Right atrium auricular region (tissue), 2 donors: ENCODE measurements at places on chromosomes 12 and 14.

DNA sequence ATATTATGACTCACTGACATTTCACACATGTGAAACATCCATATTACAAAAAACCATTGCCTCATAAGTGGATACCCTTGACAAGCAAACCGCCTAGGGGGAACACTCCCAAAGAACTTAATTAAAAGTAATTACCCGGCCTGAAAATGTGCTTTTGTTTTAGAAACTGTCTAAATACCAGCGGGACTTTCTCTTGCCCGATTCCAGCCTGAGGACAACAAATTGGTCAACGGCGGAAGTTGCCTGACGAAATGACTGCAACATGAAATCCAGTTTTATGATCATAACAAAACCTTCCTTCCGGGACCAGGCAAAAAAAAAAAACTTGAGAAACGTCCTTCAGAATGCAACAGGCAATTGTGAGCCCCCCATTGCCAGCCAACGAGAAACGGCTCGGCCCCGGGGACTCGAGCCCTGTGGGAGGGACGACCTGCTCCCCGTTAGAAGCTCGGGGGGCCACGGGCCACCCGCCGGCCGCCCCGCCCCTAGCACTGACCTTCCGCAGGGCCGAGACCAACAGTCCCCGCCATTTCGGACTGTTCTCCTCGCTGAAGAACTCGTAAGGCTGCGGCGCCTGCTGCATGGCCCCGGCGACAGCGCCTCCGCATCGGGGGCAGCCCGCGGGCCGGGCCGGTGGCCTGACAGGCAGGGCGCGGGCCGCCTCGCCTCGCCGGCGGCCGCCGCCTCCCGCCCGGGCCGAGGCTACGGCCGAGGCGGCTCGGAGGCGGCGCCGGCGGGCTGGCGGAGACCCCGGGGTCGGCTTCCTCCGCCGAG is 490 bp downstream of the SOS2 start:
- peak; percentile 66 for DNase-seq

DNA sequence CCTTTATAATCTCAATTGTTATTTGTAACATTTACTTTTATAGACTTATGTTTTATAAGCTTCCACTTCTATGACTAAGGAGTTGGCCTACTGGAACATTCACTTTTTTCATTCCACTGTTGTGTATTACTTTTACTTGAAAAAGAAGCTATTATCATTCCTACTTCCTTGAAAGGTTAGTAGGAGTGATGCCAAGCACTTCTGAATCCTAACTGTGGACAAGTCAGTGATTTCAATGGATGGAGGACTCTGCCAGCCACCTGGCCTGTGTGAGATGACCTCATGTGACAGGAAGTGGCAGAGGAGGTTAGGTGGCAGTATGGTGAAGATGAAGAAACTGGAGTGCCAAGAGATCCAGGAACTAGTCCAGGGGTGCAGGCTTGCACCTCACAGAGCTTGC is 46.0 kb downstream of the TECPR2 start:
- no peak for DNase-seq

DNA sequence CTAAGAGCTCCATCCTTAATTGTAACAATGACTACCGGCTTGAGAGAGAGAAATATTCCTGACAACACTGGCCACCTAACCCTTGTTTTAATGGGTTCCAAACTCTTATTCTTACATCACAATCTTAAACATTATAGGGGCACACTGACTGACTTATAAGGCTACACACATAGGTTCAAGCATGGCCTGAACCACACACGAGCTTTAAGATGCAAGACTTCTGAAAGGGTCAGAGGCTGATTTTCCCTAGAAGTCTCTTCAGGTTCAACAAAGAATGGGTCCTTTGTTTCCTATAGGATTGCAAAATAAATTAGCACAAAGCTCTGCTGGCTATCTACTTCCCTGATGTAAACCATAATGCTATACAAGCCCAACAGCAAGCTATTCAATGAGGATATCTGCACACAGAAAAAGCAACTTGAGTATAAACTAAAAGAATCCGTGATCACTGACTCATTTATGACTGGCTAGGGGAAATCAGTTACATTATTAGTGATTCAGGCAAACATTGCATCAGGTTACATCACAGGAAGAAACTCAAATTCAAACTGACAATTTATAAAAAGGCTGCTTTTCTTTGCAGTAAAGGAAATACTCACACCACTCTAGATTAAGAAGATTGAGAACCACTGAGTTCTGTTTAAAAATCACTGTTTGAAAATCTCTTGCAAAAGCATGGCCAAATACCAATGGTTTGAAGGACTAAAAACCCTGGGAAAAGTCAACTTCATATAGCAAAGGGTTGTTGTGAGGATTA is 8.5 kb downstream of the BTG1 start:
- DNase-seq, result no peak

- no peak for DNase-seq
These were observed 59.7 kb downstream of the MGAT4C start for GRCh38 chr12:86196465-86196864.

- DNase-seq, result no peak
These were observed 15.8 kb upstream of the HVCN1 start for GRCh38 chr12:110704750-110705149.

GRCh38 chr14:28577711-28578131 is 188.9 kb upstream of the FOXG1 start:
- no peak for DNase-seq

GRCh38 chr12:42422785-42423184 is 96.8 kb downstream of the PPHLN1 start:
- DNase-seq, result no peak

- no peak for DNase-seq
These were observed 72.2 kb upstream of the RASSF3 start for GRCh38 chr12:64538121-64538520.

DNA sequence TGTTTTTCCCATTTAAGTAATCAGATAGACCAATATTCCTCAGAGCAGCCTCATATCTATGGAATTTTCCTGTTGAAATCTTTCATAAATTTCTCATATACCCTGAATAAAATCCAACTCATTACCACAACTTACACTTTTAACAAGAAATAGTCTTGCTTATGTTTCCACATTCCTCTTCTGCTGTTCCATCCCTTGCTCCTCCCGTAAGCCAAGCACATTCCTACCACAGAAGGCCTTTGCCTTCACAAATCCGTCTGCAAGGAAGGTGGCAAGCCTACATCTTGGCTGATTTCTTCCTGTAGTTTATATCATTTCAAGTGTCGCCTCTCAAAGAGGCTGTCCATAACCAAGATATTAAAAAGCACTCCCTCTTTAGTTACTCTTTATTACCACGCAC is 127.7 kb downstream of the C12orf50 start:
- DNase-seq, result no peak

DNA sequence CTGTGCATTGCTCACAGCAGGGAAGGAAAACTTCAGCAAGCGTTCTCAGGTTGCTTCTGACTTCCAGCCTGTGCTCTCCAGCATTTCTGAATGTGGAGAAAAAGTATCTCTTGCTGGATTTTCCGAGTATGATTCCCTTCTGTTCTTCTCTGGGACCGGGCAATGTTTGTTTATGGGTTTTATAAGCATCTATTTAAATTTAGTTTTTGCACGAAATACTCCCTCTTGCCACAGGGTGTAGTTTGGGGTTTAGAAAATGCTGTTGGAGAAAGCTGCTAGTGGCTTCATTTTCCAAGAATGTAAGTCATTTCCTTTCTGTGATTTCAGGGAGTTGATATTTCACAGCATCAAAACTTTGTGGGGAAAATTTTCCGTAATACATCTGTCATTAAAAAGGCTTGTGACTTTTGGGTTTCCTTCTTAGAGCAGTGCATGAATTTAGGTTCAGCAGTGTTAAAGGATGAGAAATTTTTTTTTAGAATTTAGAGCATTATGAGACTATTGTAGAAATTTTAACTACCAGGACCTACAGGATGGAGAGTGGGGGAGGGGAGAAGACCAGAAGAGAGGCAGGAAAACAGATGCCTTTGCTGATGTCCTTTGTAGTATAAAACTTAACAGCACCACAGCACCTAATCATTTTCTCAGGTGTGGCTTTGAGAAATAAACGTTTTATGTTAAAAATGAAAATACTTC is 1.5 kb downstream of the FRMD6 start:
- DNase-seq, result no peak

GRCh38 chr14:75341620-75342019 is 63.0 kb downstream of the FOS start:
- no peak for DNase-seq

- no peak for DNase-seq
These were observed 84.6 kb downstream of the ITPR2 start for GRCh38 chr12:26748412-26748740.

DNA sequence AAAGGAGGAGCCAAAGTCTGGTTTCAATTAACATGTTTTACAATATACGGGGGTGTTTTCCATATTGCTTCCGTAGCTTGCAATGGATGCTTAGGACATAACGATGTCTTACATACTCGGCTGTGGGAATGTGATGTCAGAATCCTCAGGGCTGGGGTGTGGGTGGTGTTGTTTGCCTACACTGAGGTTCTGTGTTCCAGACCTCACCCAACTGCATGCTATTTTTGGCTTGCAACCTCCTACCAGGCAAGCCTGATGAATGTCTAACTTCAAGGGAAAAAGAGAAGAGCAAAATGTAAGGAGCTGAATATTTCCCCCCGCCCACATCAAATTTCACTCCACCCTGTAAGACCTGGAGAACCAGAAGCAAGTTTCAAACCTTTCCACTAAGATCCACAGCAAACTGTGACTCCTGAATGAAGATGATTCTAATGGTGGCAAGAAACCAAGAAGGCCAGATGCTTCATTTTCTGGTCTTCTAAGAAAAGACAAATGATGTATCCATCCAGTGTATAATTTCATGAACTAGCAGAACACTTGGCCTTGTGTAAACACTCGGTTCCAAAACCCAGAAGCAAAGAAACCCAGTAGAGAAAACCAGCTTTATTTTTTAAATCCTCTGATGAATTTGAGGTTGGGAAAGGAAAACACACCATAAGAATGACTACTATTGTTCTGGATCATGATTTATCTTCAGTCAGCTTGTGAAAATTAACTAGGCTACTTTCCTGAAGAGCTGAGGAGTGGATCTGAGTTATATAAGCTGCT is 227.9 kb downstream of the DACT1 start:
- DNase-seq, result no peak

DNA sequence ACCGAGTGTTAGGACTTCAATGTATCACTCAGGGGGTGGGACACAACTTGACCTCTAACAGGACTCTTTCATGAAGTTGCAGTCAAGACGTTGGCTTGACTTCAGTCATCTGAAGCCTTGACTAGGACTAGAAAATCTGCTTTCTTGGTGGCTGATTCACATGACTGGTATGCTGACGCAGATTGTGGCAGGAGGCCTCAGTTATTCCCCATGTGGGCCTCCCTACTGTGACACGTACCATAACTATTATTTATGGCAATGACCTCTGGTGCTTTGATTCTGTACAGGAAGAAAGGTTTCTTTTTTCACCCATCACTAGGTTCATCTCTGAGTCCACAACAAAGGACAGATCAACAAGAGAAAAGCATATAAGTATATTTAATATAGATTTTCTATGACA is 270.4 kb downstream of the NEDD1 start:
- no peak for DNase-seq

DNA sequence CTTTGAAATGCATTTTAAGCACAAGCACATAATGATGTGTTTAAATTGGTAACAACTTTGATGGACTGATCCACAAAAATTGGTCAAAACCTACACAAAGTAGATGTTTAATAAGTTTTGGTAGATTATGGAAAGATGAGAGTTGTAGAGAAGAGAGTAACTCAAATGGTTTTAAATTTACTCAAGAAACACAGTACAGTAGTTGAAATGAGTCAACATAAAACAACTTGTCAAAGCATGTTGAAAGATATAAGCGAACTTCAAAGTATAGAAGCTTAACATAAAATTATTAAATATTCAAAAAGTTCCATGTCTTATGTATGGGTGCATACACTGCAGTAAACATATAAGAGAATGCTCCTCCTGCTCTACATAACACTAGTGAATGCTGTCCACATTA is 49.4 kb downstream of the KITLG start:
- no peak for DNase-seq

DNA sequence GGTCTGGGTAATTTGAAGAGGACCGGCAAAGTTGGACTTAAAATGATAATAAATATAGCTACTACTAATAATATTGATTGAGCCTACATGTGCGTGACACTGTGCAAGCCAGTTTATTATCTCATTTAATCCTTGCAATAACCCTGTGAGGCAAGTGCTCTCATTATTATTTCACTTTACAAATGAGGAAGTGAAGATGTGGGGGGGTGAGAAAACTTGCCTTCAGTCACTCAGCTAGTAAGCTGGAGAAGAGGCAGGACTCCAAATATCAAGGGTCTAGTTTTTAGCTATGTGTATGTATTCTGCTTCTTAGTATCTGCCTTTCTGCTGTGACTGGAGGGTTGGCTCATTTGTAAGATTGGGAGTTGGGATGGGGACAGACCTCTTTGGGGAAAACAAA is 39.2 kb downstream of the NPAS3 start:
- no peak for DNase-seq

- no peak for DNase-seq
These were observed 58.6 kb downstream of the SLC38A1 start for GRCh38 chr12:46209914-46210872.

DNA sequence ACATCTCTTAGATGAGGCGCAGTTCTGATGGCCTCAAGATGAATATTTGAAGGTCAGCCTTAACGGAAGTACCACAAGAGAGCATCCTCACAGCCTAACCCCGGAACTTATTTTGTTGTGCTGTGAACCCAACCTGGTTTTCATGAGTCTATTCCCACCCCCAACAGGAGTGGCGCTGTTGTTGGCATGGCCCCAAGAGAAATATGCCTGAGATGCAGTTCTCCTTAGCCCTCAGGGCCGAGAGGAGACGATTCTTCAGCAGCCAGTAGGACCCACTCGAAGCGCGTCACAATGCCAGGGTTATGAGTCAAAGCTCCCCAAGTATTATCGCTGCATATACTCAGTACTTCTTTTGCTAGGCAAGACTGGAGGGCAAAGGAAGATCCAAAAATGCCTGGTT is 24.5 kb upstream of the BCL11B start:
- no peak for DNase-seq

- no peak for DNase-seq
These were observed 36.3 kb downstream of the RPS29 start for GRCh38 chr14:49549881-49550280.

DNA sequence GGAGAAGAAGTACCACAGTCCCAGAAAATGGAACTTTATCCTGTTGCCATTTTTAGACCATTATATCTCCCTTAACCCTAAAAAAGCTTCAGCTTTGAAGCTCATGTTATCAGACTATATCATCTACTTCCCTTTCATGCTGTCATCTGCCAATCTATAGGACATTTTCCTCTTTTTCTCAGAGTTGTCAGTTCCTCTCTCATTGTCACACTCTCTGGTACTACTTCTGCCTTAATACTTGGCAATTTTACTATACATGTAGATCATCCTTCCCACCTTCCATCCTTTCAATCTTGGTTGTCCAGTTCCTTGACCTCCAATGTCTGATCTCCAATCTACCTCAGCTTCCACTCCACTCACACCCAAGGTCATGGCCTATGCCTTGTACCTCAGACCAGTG is 57.4 kb downstream of the SLC15A5 start:
- no peak for DNase-seq

GRCh38 chr12:20520532-20520931 is 152.2 kb downstream of the PDE3A start:
- DNase-seq, result no peak

DNA sequence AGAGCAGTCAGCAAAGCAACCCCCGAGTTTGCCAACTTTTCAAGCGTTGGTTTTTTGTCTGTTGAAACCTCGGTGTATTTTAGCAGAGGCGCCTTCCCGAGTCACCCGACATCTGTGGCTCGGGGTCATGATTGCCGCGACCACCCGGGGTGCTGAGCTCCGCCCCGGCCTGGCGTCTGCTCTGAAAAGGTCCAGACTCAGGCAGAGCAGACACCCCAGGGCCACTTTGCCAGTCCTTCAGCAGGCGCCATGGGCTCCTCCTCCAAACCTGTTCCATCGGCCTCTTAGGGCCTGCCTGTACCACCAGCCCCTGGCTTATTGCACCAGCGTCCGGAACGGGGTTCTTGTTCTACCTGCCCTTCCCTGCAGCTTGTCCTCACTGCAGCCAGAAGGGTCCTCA is 19.1 kb downstream of the ANKRD9 start:
- no peak for DNase-seq
